Lung microvascular endothelial cell (primary cell): ENCODE measurements at places on chromosomes 4 and X. TPM values are rescaled to one million over a fixed set of nuclear protein-coding genes. Genes with fewer than 3 reads are reported as not detected.

Gene NPY2R
- not detected in 2 replicates for total RNA-seq

Gene SLC16A2
- 0.44 and 0.60 TPM in 2 replicates for total RNA-seq

Gene PDLIM3
- 25.5 and 58.5 TPM in 2 replicates for total RNA-seq

Gene F11
- not detected in 2 replicates for total RNA-seq

Gene ITGB1BP2
- total RNA-seq = 0.22 and 0.40 TPM in 2 replicates

Gene DCAF8L2
- not detected in 2 replicates for total RNA-seq

Gene FAM184B
- not detected in 2 replicates for total RNA-seq

Gene HTN1
- 0.44 TPM in 1 of 2 replicates, not detected in the other for total RNA-seq

Gene TAF7L
- total RNA-seq = under 0.01 TPM in 1 of 2 replicates, not detected in the other

Gene GK2
- not detected in 2 replicates for total RNA-seq

Gene RHOXF2
- not detected in 2 replicates for total RNA-seq

Gene STARD8
- total RNA-seq = 16.8 and 33.3 TPM in 2 replicates

Gene LRAT
- total RNA-seq = not detected in 2 replicates

Gene OTUD6A
- total RNA-seq = not detected in 2 replicates

Gene SPANXN4
- not detected in 2 replicates for total RNA-seq

Gene TACR3
- not detected in 2 replicates for total RNA-seq

Gene NPY1R
- total RNA-seq = under 0.01 TPM in 1 of 2 replicates, not detected in the other

Gene BEX1
- 0.22 TPM in 1 of 2 replicates, not detected in the other for total RNA-seq

Gene IL2RG
- total RNA-seq = not detected in 2 replicates

Gene SYP
- total RNA-seq = under 0.01 TPM in 2 replicates

Gene MAGEA11
- total RNA-seq = under 0.01 TPM in 1 of 2 replicates, not detected in the other

Gene HPGD
- not detected in 2 replicates for total RNA-seq

Gene NEUROG2
- not detected in 2 replicates for total RNA-seq

Gene TMEM35A
- 0.99 and 4.8 TPM in 2 replicates for total RNA-seq

Gene ZNF41
- 5.2 and 5.8 TPM in 2 replicates for total RNA-seq

Gene INPP4B
- 11.3 and 33.5 TPM in 2 replicates for total RNA-seq

Gene TMEM156
- under 0.01 and 0.87 TPM in 2 replicates for total RNA-seq

Gene DRD5
- not detected in 2 replicates for total RNA-seq

Gene SSX2
- total RNA-seq = not detected in 2 replicates

Gene FMR1NB
- total RNA-seq = not detected in 2 replicates

Gene CTAG2
- total RNA-seq = not detected in 2 replicates

Gene ETDA
- not detected in 2 replicates for total RNA-seq

Gene SPANXN1
- not detected in 2 replicates for total RNA-seq

Gene FGFBP1
- total RNA-seq = not detected in 2 replicates

Gene COL4A6
- total RNA-seq = 0.20 and 2.4 TPM in 2 replicates

Gene FREM3
- total RNA-seq = 0.22 and 0.60 TPM in 2 replicates

Gene ARSJ
- total RNA-seq = 12.4 and 13.9 TPM in 2 replicates

Gene FRAS1
- total RNA-seq = 0.20 and 0.65 TPM in 2 replicates

Gene PDE5A
- 2.6 and 3.3 TPM in 2 replicates for total RNA-seq

Gene CASK
- total RNA-seq = 30.5 and 47.8 TPM in 2 replicates

Gene RAB41
- not detected in 2 replicates for total RNA-seq

Gene FGFR3
- total RNA-seq = 0.79 and 1.3 TPM in 2 replicates

Gene SSX5
- total RNA-seq = not detected in 2 replicates

Gene PWWP3B
- total RNA-seq = under 0.01 TPM in 1 of 2 replicates, not detected in the other

Gene RGN
- 0.20 and 0.65 TPM in 2 replicates for total RNA-seq

Gene GPC3
- not detected in 2 replicates for total RNA-seq

Gene BANK1
- total RNA-seq = under 0.01 TPM in 1 of 2 replicates, not detected in the other

Gene PPM1K
- total RNA-seq = 2.0 and 2.6 TPM in 2 replicates

Gene CTAG1A
- total RNA-seq = not detected in 2 replicates

Gene PDE6B
- 1.7 and 7.5 TPM in 2 replicates for total RNA-seq

Gene EFNB1
- total RNA-seq = 4.6 and 28.8 TPM in 2 replicates

Gene APBB2
- 18.5 and 24.4 TPM in 2 replicates for total RNA-seq

Gene TLR1
- 2.6 and 5.0 TPM in 2 replicates for total RNA-seq

Gene VSIG1
- total RNA-seq = 0.20 and 0.65 TPM in 2 replicates

Gene ZNF275
- 3.1 and 4.4 TPM in 2 replicates for total RNA-seq

Gene SCML1
- 4.1 and 5.2 TPM in 2 replicates for total RNA-seq

Gene PHKA1
- 3.9 and 5.6 TPM in 2 replicates for total RNA-seq

Gene P2RY4
- not detected in 2 replicates for total RNA-seq

Gene KCTD8
- 0.20 and 0.22 TPM in 2 replicates for total RNA-seq
